ENCODE measurements at places on chromosomes 12 and 14.

GRCh38 chr12:113756609-113757008 lies 209.5 kb downstream of the RBM19 start:
- no peak for DNase-seq

DNA sequence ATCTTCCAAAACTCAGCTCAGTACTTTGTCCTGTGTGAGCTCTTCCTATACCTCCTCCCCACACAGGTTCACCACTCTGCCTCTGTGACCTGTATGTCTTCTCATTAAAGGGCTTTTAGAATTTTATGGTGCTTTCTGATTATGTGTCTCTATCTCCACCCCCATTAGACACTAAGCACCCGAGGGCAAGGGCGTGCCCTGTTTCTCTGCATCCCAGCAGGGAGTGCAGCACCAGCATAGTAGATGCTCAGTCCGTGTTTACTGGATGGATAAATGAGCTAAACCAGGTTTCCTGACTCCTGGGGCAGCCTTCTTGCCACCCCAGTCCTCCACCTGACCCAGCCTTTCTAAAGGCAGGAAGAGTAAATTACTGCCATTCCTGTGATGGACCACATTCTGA lies 333.8 kb downstream of the CACNA1C start:
- DNase-seq = no peak

- no peak for DNase-seq
These were observed 4.5 kb upstream of the RNASE4 start for GRCh38 chr14:20679907-20680306.

DNA sequence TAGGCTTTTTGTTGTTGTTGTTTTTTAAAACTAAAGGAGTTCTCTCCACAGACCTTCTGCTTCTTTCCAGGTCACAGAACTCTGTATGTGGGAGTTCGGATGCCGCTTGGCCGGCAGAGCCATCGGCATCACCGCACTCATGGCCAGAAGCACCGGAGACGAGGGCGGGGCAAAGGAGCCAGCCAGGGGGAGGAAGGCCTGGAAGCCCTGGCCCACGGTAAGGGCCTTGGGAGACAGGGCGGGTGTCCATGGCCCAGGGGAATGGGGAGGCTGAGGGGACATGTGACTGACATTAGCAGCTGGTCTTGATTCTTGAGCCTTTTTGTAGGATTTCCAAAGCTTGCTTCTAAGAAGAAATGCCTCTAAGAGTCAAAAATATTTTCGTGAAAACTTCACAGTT lies 26.2 kb downstream of the SLC4A8 start:
- no peak for DNase-seq

DNA sequence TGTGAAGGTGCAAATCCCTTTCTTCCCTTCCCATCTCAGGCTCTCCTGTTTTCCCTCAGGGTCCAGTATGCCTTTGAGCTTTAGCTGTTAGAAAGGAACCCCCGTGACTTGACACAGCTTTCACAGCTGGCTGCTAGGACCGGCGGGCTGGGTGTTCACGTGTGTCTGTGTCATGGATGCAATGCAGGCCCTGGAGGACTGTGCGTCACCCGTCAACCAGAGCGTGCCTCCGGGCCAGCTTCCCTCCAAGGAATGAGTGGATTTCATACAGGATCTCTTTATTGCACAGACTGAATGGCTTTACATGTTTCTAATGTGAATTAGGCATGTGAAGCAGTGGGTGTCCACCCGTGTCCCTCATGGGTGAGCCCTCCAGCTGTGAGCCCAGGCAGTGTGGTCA lies 77.4 kb downstream of the AACS start:
- DNase-seq = no peak

GRCh38 chr14:90319173-90319572 lies 12.6 kb downstream of the NRDE2 start:
- no peak for DNase-seq

GRCh38 chr12:109714141-109714912 lies 702 bp downstream of the FAM222A start:
- peak; percentile 76 for DNase-seq

DNA sequence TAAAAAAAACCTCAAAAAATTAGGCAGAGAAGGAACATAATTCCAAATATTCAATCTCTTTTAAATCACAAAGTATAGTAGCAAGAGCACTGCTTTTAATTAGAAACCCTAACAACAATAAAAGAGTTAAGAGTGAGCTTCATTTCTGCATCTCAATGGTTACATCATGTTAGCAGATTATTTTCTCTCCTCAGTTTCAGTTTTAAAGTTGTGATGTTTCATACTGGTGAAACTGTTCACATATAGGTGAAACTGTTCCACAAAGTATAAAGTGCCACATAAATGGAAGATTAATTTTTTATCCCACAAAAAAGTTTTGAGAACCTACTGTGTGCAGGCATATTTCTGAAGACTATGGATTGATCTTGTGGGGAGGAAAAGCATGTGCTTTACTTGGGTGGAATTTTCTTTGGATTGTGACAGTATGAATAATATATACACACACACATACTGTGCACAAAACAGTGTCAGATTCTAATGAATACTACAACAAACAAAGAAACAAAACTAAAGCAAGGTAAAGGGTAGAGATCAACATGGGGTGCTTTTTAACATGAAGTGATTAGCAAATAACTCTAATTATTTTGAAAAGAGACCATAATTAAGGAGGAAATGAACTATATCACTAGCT lies 17.1 kb downstream of the LUM start:
- no peak for DNase-seq

DNA sequence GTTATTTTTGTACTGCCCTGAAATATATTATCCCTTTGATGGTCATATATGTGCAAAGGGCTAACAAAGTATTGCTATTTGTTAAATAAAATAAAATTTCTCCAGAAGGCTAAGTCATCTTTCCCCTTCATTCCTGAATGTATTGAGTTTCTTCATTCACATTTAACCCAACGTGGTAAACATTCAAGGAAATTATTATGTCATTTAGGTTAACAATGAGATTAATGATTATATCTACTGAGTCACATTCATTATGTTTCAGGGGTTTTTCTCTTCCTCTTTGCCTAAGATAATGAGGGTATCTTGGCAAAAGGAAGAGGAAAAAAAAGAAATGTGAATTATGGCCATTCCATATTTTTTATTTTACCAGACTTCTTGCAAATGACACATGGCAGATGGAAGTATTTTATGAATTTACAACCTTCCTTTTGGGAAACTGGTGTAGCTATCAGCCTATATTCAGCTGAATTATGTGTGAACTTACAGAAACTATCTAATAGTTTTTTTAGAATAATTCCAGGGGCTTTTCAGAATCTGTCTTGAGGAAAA lies 27.2 kb downstream of the TSPAN8 start:
- no peak for DNase-seq
